ENCODE measurements at places on chromosomes 1 and 21.

DNA sequence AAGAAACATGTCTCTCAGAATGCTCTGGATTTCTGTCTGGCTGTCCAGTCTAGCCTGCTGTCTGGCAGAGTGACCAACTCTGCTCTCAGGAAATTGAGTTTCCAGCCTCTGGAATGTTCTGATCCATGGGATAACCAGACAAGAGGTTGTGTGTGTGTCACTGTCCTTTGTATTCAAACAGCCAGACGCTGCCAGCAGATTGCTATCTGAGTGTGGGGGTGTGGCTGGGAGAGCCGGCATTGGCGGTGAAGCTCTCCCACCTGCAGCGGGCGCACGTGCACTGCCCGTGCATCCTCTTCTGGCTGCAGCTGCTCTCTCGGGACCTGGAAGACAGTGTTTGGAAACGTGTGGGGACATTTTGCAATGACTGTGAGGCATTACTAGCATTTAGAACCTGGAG is 26.1 kb downstream of the PKP1 start:
- DNase-seq = peak; percentile 95

DNA sequence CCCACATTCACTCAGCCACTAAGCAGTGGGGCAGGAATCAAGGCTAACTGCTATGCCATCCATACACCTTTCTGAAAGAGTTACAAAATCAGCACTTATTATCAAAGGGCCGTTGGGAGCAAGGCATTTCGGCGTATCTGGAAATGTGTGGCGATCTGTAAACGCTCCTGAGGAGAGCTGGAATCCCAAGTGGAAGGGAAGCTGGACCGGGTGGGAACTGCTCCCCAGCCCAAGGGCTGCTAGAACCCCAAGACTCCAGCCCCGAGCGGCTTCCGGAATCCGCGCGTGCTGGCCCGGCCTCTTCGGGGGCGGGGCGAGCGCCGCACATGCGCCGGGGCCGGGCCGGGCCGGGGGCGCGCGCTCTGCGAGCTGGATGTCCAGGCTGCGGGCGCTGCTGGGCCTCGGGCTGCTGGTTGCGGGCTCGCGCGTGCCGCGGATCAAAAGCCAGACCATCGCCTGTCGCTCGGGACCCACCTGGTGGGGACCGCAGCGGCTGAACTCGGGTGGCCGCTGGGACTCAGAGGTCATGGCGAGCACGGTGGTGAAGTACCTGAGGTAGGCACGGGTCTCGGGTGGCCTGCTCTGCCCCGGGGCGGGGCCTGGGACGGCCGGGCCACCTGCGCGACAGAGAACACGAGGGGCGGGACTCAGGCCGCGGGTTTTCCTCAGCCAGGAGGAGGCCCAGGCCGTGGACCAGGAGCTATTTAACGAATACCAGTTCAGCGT is at the start of gene NAXE:
NAXE (plus strand) TSS at position 345 of the 726 bp plus-strand sequence; CDS start at position 374, 29 bp downstream.
- DNase-seq = peak; percentile 73

DNA sequence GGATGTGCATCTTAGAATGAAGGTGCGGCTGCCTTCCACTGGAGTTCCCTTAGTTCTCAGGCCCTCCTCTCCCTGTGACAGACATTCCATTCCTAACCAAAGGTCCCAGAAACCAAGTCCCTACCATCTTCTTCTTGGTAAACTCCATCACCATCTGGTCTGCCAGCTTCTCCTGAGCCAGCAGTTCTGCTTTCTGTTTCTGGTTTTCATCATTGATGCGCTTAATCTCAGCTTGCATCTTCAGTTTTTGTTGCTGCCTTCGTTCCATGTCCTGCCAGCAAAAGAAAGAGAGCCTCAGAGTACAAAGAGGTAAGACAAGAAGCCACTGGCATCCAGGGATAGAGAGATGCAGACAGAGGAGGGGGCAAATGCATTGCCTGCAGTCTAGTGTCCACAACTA is 18.0 kb upstream of the VSIG8 start:
- DNase-seq = no peak

DNA sequence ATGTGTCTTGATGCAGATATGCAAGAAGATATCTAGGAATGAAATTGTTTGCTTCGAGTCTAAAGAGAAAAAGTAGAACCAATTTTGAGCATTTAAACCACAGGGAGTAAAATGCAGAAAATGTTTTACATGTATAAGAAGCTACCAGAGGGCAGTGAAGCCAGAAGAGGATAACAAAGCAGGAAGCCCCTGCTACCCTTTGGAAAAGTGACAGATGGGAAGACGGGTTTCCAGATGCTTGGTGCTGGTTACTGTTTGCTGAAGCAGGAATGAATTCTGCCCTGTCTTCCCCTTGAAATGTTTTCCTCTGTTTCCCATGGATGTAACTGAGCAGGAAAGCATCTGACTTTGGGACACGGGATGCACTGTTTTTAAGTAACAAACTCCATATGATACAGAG is 822.2 kb downstream of the MRPL39 start:
- no peak for DNase-seq

GRCh38 chr1:236514703-236515442 is 8.9 kb upstream of the LGALS8 start:
- no peak for DNase-seq

DNA sequence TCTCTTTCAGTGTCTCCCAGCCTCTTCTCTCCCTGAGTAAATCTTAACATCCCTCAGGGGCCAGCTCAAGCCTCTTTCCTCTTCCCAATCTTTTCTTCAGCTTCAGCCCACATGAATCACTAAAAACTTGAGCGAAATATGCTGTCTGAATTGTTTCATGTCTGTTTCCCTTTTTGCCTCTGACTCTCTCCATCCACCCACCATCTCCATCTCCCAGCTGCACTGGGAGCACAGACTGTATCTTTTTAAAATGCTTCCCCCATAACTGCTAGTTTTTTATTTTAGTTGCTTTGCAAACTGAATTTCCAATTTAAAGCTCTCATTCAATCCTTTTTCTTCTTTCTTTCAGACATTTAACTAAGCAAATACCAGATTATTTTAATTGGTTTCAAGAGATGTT is 3.0 kb upstream of the AHCTF1 start:
- DNase-seq = no peak

- DNase-seq = no peak
Measured at GRCh38 chr1:204548265-204548664, 32.1 kb downstream of the MDM4 start.

GRCh38 chr1:240151136-240151735 is 59.6 kb downstream of the FMN2 start:
- DNase-seq = no peak

DNA sequence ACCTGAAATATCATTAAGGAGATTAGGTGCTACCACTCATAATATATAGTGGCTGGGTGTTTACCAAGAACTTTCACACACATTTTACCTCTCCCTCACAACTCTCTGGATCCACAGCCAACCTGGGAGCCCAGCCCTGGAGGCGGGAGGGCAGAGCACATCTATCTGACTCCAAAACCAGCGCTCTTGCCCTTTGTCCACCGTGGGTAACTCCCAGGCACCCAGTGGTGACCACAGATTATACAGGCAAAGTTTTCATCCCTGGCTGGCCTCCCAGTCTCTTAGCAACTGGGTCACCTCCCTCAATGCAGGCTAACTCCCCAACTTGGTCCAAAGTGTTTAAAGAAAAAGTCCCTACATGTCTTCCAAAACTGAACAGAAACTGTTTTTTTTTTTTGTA is 2.4 kb downstream of the PAQR7 start:
- DNase-seq = no peak

DNA sequence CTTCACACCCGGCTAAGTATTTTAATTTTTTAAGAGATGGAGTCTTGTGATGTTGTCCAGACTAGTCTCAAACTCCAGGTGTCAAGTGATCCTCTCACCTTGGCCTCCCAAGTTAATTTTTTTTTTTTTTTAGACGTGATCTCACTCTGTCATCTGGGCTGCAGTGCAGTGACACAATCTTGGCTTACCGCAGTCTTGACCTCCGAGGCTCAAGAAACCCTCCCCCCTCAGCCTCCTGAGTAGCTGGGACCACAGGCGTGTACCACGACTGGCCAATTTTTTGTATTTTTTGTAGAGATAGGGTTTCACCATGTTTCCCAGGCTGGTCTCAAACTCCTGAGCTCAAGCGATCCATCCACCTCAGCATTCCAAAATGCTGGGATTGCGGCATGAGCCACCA is 11.7 kb upstream of the IFNLR1 start:
- DNase-seq = no peak

DNA sequence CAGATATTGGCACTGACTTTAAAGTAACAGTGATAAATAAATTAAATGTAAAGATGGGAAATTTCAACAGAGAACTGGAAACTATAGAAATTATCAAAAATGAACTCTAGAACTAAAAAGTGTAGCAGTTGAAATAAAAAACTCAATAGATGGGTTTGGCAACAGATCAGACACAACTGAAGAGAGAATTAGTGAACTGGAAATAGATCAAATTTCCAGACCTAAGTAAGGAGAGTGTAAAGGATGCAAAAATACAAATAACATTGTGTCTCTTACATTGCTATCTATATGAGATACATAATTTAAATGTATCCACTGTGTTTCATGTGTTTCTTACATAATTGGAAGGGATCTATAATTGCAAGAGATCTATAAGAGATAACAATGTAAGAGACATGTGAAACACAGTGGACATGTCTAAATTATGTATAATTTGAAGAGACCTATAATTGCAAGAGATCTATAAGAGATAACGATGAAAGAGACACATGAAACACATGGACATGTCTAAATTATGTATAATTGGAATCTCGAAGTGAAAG is 32.1 kb upstream of the ZNF362 start:
- no peak for DNase-seq

DNA sequence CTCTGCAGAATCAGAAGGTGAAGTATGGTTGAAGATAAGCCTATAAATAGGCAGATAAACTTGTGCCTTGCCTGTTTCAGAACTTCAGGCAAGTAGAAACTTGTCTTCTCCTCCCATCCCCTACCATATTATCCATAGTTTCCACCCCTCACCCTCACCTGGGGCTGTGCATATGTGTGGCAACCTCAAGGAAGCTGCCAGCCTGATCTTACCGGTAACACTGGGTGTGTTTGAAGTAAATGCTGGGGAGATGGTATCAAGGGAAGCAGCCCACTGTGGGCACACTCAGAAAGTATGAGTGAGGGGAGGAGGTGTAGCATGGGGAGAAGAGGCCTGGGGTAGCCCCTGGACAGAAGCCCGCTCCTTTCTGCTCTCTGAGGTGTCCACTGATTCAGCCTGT is 14.5 kb downstream of the VANGL2 start:
- DNase-seq = no peak
